ENCODE measurements at places on chromosomes 2 and 18. TPM values are rescaled to one million over a fixed set of nuclear protein-coding genes. Genes with fewer than 3 reads are reported as not detected.

The NGEF gene
- polyA plus RNA-seq, result 0.07 TPM

The L3MBTL4 gene
- polyA plus RNA-seq, result 0.05 TPM

DNA sequence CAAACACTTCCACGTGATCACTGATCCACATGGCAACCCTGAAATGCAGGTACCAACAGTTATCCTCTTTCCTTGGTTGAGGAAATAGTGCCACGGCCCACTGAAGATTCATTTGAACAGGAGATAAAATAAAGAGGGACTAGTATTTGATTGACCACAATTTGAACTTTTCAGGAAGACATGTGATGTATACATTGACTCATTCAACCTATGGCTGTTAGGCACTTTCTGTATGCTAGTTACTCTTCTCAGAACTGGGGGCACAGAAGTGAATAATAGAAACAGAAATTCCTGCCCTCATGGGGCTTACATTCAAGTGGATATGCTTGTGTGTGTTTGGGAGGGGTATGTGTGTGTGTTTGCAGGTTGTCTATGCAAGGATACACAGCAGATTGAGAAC is 199.6 kb downstream of the PRKCE start:
- no peak for DNase-seq

GRCh38 chr2:6556755-6557154 is 309.0 kb downstream of the CMPK2 start:
- DNase-seq, result peak; percentile 15

GRCh38 chr2:172860336-172860707 is 124.7 kb downstream of the RAPGEF4 start:
- DNase-seq, result no peak

The RUFY4 gene
- not detected for polyA plus RNA-seq

DNA sequence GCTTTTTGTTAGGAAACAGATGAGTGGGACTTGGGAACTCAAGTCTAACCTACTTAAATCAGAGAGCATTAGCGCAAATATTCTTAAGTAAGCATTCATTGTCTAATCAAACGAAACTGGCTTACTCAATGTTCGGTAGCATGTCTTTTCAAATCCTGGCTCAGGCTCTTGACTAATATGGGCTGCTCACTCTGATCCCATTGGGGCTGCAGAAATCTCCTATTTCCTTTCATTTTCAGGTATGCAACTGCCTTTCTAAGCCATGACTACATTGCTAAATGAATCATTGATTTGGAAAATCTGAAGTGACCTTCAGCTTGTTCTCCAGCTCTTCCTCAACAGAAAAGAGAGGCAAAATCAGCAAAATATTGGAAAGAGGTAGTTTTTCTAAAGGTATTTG is 2084.4 kb upstream of the PIK3C3 start:
- no peak for DNase-seq

The NTSR2 gene
- polyA plus RNA-seq, result not detected

The CRYGC gene
- not detected for polyA plus RNA-seq

The HADHA gene
- polyA plus RNA-seq, result 155 TPM

GRCh38 chr18:34280653-34281052 is 55.9 kb upstream of the NOL4 start:
- no peak for DNase-seq

DNA sequence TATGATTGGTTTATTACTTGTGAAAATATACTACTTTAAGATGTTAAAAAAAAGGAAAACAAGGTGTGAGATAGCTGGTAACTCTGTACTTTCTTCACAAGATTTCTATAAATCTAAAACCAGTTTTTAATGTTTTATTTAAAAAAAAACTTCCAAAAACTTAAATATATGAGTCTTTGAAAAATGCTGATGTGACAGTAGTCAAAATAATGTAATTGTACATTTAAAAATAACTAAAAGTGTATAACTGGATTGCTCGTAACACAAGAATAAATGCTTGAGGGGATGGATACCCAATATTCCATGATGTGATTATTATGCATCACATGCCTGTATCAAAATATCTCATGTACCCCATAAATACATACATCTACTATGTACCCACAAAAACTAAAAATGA is 464.9 kb downstream of the NYAP2 start:
- no peak for DNase-seq
